Smooth muscle cell of the pulmonary artery (primary cell): ENCODE measurements at places on chromosomes 6 and 20. TPM values are rescaled to one million over a fixed set of nuclear protein-coding genes. Genes with fewer than 3 reads are reported as not detected.

IL17A gene
- total RNA-seq, result not detected in 2 replicates

REV3L gene
- total RNA-seq, result 37.9 and 51.5 TPM in 2 replicates

GABRR1 gene
- total RNA-seq, result not detected in 2 replicates

JAG1 gene
- total RNA-seq, result 136 and 184 TPM in 2 replicates

LY6G6F gene
- not detected in 2 replicates for total RNA-seq

TP53TG5 gene
- total RNA-seq, result 0.03 TPM in 1 of 2 replicates, not detected in the other
